Activated T-cell treated with anti-CD3 and anti-CD28 coated beads, Interleukin-2, amount 50 U/mL, for 4 hours (primary cell): ENCODE measurements at places on chromosomes 2 and 18. TPM values are rescaled to one million over a fixed set of nuclear protein-coding genes. Genes with fewer than 3 reads are reported as not detected.

The CNNM4 gene
- total RNA-seq: 6.3 TPM

The CTNNA2 gene
- total RNA-seq: not detected

The EVX2 gene
- not detected for total RNA-seq

The FEV gene
- total RNA-seq: not detected

The MC2R gene
- not detected for total RNA-seq

The OSR1 gene
- total RNA-seq: not detected

The AFF3 gene
- total RNA-seq: 2.6 TPM

The PRSS56 gene
- total RNA-seq: not detected

The LOXHD1 gene
- not detected for total RNA-seq

- DNase-seq: no peak
Measured at GRCh38 chr2:65329525-65329924, 101.9 kb downstream of the ACTR2 start.

DNA sequence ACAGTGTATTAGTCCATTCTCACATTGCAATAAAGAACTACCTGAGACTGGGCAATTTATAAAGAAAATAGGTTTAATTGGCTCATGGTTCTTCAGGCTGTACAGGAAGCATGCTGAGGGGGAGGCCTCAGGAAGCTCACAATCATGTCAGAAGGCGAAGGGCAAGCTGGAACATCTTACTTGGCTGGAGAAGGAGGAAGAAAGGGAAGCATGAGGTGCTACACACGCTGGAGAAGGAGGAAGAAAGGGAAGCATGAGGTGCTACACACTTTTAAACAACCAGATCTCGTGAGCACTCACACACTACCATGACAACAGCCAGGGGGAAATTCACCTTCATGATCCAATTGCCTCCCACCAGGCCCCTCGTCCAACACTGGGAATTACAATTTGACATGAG lies 95.3 kb upstream of the FAM110C start:
- DNase-seq: no peak

DNA sequence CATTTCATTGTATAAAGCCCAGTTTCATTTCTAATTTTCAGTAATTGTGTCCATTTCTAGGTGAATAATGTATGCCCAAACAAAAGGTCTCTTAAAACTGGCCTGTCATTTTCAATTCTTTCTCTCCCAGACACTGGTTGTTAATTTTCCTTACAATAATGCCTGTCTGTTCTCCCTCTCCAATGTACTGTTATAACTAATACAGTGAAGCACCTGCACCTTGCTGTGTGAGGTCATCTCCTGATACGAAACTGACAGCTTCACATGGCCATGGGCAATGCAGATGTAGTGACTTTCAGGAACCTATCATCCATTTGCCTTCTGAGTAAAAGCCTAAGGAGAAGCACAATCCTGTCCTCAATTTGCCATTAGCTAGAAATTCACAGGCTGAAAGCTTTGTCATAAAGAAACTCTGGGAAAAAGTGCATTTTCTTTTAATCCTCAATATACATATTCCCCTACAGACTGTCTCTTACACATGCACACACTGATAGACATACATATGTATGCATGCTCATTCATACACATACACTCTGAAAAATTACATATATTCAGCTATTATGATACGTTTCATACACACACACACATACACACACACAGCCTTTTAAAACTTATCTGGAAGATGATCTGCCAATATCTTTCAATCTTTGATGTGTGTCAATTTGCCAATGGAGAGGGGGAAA lies 1030.3 kb downstream of the TDRD15 start:
- DNase-seq: no peak

- no peak for DNase-seq
Measured at GRCh38 chr2:193556766-193557470, 1362.2 kb upstream of the TMEFF2 start.

- DNase-seq: no peak
Measured at GRCh38 chr2:31196622-31197021, 20.7 kb downstream of the CAPN14 start.

DNA sequence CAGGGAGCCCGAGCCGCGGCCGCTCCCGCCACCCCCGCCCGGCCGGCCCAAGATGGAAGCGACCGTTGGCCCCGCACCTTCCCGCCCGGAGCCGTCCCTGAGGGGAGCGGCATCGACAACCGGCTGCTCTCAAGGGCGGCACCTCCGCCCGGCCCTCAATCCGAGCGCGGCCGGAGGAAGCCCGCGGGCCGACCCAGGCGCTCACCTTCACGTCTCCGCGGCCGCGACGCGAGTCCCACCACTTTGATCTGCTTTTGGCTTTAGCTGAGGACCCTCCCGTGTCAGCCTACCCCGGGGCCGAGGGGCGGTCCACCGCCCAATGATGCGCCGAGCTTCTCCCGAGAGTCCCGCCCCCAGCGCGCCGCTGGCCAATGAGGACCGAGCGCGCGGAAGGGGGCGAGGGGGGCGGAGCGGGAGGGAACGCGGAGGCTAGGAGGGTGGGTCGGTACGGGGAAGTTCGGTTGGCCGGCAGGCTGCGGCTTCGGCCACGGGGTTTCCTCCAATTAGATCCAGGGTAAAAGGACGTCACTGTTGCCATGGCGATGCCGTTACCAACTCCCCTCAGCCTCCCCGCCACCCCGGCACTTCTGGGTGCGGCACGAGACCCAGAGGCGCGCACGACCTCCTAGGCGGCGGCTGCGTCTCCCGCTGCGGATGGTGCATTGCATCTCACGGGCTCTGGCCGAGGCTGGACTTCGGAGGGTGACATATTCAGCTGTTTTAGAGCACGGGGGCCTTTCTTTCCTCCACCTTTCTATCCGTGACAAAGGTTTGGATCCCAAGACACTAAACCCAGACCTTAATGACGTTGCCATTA lies at the start of gene YWHAQ:
YWHAQ (minus strand) TSS at position 262 of the 817 bp plus-strand sequence. CDS start 545 bp downstream, outside the sequence.
- DNase-seq: peak; percentile 96

- DNase-seq: no peak
Measured at GRCh38 chr2:105753380-105753779, 8.7 kb downstream of the NCK2 start.

GRCh38 chr2:206562375-206562774 lies 79.9 kb upstream of the FAM237A start:
- DNase-seq: no peak
